ENCODE measurements at places on chromosomes 5 and 9. TPM values are rescaled to one million over a fixed set of nuclear protein-coding genes. Genes with fewer than 3 reads are reported as not detected.

The BNC2 gene
- total RNA-seq = 61.2 TPM

The PAEP gene
- not detected for total RNA-seq

The SLC35A4 gene
- 43.9 TPM for total RNA-seq

The RACK1 gene
- total RNA-seq = 1,030 TPM

The GAPT gene
- 2.5 TPM for total RNA-seq

The N4BP3 gene
- 1.8 TPM for total RNA-seq

The SPINK4 gene
- total RNA-seq = not detected

The DBH gene
- total RNA-seq = not detected

The ISL1 gene
- not detected for total RNA-seq

The PCDHGA7 gene
- total RNA-seq = 4.3 TPM

The LRRC19 gene
- not detected for total RNA-seq

The ENTREP1 gene
- 3.3 TPM for total RNA-seq

The PCDH1 gene
- total RNA-seq = 36.7 TPM

The NOTCH1 gene
- total RNA-seq = 40.4 TPM

The PCDHGB5 gene
- total RNA-seq = 9.5 TPM

DNA sequence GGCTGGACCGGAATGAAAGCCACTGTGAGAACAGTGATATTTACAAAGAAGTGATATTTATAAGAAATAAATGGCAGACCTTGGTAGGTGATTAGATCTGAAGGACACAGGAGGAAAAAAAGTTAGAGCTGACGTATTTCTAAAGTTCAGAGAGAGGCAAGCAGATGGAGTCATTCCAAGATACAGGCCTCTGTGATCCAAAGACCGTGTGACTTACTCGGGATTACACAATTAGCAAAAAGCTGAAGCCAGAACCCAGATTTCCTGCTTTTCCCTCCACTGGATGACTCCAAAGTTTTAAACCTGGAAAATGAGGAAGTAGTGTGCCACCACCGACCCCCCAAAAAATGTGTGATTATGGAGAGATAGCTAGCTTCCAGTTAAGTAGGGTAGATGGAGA lies 3.1 kb upstream of the DOCK8 start:
- DNase-seq = no peak

GRCh38 chr9:71814815-71815214 lies 46.5 kb upstream of the CEMIP2 start:
- no peak for DNase-seq

DNA sequence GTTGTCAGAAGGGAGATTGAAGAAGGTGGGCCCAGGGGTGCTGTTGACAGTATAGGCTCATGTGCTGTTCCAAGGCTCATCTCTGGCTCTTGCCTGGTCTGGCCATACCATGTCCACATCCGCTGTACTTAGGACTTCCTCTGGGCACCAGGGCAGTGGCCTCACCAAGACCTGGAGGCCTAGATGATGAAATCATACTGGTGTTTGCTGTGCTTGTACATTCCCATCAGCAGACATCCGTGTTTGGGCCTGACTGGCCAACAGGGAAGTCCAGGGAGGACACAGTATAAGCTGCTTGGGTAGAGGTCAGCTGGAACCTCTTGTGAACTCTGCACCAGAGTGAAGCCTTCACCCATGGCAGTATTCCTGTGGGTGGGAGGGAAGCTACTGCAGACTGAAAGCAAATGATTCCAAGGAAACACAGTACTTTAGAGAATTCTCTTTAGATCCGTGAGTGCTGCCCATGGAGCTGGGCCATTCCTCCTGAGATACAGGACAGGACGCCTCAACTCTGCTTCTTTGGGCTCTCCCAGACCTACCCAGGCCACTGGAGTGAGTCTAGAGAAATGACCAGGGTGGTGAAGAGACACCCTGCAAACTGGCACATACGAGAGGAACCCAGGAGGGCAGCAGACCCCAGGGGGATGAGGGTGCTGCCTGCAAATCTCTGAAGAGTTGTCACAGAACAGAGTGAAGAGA lies 22.5 kb downstream of the POLR1E start:
- DNase-seq = peak; percentile 56

- no peak for DNase-seq
Measured at GRCh38 chr9:118331622-118332045, 627.4 kb downstream of the TLR4 start.

GRCh38 chr9:121601194-121601593 lies 50.2 kb upstream of the DAB2IP start:
- DNase-seq = no peak

DNA sequence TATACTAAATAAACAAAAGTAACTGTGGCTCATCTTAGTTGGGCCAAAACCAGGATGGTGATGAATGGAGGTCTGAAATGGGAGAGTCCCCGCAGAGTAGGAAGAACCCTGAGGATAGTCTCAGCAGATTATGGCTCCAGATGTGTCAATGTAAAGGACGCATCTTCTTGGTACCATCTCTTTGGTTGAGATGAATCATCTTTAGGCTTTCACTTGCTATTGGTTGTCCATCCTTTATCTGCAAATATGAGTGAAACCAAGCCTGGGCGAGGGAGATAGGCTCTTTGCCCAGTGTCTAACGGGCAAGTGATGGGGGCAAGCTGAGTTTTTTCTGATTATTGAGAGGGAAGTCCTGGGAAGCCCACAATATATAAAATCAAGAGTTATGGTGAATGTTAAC lies 19.4 kb upstream of the LCP2 start:
- no peak for DNase-seq

- DNase-seq = no peak
Measured at GRCh38 chr5:51651476-51651875, 268.2 kb downstream of the ISL1 start.

GRCh38 chr5:38845526-38846378 lies at the start of gene OSMR:
OSMR (plus strand) TSS chr5:38846012; CDS start chr5:38869045, 23,033 bp downstream.
- DNase-seq = peak; percentile 98

DNA sequence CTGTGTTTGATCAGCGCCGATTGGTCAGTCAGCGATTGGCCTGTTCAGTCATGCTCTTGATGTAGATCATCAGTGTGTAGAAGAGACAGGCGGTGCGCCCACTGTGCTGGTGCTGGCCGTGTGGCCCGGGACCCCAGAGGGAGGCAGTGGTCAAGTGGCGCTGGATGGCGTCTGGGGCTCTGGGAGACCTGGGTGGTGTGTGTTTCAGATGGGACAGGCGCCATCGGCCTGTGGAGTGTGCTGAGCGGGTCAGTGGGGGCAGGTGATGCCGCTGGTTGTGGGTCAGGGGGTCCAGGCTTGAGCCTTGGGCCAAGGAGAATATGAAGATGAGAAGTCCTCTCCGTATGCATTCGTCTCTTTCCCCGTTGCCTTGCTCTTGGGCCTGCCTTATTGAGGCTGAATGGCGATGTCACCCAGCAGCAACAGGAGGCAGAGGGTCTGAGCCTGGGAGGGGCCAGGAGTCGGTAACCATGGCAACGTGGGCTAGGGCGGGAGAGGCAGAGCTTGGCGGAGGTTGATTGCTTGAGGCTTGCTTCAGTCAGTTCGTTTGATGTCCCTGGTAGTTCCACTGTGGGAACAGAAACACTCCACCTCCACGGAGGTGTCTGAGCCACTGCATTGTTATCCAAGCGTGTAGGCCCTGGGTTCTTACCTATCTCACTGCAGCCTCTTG lies 117.8 kb upstream of the CACNA1B start:
- DNase-seq = no peak

- no peak for DNase-seq
Measured at GRCh38 chr5:87432460-87432859, 19.7 kb upstream of the CCNH start.

GRCh38 chr9:129330711-129331492 lies 152.8 kb upstream of the IER5L start:
- DNase-seq = no peak

DNA sequence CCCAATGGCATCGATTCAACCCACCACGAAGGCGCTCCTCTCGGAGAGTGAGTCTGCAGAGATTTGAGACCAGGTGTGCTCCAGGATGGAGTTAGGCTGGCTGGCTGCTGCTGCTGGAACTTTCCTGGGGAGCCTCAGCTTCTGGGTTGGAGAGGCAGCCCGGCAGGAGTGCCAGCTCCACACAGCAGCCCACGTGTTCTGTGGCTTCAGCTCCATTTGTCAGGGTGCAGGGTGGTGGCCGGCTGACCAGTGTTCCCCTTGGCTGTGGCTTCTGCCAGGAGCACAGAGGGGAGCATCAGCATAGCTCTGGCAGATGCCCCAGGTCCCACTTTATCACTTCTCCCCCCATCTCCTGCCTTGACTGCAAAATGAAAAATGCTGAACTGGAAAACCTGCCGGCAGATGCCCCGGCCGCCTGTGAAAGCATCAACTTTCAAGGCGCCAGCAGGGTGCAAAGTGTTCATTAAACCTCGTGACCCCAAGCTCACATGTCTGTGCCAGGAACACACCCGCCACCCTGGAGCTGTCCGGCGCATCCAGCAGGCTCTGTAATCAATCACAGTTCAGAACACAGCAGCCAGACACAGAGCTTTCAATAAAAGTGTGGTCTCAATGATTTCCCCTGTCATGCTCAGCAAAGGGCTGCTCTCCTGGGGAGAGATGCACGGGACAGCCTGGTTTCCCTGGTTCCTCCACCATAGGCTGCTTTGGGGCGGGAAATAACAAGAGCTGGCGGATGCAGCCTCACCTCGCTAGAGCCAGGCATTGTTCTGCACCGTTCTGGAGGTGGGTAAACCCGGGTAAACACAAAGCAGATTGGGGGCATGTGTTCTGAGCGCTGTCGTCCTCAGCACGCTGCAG lies 53.2 kb downstream of the TRIP13 start:
- peak; percentile 76 for DNase-seq

DNA sequence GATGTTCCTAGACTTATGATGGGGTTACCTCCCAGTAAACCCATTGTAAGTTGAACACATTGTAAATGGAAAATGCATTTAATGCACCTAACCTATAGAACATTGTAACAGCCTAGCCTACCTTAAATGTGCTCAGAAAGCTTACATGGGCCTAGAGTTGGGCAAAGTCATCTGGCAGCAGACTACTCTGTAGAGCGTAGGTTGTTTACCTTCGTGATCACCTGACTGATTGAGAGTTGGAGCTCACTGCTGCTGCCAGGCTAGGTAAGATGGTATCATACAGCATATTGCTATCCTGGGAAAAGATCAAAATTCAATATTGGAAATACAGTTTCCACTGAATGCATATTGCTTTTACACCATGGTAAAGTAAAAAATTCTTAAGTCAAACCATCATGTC lies 95.4 kb downstream of the HTR4 start:
- DNase-seq = no peak

DNA sequence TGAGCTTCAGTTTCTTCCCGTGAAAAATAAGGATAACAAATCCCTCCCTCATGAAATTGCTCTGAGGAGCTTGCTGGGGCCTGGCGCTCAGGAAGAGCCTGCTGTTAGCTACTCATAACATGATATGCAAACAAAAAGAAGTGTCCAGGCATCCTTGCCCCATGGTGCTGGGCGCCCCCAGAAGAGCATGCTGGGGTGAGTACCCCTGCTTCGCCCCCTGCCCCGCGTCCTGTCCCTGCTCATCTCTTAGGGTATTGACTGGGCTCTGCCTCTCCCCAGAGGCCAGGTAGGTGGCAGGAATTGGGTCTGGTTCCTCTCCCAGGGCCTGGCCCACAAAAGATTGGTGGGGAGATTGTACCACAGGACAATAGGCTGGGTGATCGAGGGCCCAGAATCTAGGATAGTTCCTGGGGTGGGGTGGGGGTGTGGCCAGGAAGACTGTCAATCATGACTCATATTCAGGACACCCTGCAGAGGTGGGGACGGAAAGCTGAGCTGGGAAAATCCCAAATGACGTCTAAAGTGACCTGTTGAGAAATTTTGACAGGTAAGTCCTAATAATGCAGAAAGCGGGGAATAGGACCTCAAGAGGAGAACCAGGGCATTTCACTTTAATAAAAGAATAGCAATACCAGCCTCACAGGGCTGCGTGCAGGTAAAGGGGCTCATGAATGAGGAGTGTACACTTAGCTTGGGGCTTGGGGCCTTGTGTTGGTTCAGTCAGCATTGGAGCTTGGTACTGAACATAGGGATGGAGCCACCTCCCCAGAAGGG lies 8.9 kb downstream of the PITX1 start:
- DNase-seq = peak; percentile 52

- no peak for DNase-seq
Measured at GRCh38 chr5:22850981-22851380, 2.2 kb downstream of the CDH12 start.

GRCh38 chr5:10289991-10290390 lies 17.7 kb downstream of the CMBL start:
- DNase-seq = peak; percentile 38

- DNase-seq = no peak
Measured at GRCh38 chr5:6581559-6582426, 51.1 kb downstream of the NSUN2 start.

DNA sequence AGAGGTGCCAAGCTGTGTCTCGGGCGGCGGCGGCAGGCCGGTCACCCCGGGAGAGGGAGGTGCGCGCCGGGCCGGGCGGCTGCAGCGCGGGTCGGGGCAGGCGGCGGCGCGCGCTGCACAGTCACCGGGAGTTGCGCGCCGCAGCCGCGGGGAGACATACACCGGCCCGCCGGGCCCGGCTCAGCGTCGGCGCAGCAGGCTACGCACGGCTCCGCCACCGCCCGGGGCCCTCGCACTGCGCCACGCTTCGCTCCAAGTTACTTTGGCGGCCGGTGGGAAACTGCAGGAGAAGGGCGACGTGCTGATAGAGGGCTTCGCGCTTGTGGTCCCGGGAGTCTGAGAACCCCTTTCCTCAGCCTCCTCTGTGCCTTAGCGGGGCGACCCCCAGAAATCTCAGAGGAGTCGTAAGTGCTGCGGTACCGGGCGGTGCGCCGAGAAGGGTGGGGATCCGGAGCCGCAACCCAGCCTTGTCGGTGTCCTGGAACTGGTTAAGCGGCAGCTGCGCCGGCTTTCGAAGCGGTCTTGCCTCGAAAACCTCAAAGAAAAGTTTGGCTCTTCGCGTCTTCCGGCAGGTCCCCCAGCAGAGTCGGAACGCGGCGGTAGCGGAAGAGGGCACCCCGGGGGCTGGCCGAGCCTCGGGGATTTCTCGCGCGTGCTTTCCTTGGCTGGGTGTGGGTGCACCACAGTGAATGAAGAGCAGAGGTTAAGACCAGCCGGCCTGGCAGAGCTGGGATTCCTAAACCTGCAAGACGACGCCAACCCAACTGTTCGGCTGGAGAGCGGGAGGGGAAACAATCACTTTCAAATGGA lies at the start of gene EFNA5:
Gene EFNA5 (minus strand): TSS at position 6 of the 810 bp plus-strand sequence.
- peak; percentile 81 for DNase-seq

GRCh38 chr5:73862796-73863195 lies 236.8 kb downstream of the ARHGEF28 start:
- DNase-seq = no peak

- no peak for DNase-seq
Measured at GRCh38 chr5:77645158-77645994, 6.9 kb upstream of the OTP start.

- peak; percentile 86 for DNase-seq
Measured at GRCh38 chr5:4058899-4059298, 463.3 kb downstream of the IRX1 start.

DNA sequence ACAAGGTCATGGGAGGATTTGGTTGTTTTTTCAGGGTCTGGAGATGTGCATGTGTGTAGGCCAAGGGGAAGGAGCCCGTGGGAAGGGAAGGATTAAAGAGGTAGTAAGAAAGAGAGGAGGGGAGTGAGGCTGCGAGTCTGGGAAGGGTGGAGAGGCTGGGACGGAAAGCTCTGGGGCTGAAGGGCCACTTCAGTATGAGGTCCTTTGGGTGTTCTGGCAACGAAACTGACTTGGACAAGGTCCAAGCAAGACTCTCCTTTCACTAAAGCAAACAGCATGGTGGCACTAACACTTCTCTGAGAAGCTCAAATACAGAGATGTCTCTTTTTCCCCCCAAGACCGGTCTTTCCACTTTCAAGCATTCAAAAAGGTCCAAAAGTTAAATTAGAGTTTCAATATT lies 394.5 kb downstream of the ARHGEF28 start:
- DNase-seq = no peak

Measured in posterior vena cava (tissue), 2 donors.